ENCODE measurements at places on chromosomes 13 and 19.

DNA sequence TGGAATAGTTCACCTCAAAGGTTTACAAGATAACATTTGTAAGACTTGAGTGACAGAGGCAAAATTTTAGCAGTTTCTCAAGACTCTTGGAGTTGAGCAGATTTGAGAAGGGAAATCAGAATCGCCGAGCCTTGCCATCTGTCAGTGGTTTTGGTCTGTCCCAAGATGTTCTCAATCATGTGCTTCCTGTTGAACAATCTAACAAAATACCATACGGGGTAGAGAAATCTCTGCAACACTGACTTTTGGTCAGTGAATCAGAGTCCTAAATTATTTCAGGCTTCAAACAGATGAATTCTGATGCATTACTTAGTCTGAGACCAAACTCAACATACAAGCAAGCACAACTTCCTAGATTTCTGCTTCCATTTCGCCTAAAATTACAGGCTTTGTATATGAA lies 3.8 kb downstream of the KCTD12 start:
- DNase-seq: no peak

DNA sequence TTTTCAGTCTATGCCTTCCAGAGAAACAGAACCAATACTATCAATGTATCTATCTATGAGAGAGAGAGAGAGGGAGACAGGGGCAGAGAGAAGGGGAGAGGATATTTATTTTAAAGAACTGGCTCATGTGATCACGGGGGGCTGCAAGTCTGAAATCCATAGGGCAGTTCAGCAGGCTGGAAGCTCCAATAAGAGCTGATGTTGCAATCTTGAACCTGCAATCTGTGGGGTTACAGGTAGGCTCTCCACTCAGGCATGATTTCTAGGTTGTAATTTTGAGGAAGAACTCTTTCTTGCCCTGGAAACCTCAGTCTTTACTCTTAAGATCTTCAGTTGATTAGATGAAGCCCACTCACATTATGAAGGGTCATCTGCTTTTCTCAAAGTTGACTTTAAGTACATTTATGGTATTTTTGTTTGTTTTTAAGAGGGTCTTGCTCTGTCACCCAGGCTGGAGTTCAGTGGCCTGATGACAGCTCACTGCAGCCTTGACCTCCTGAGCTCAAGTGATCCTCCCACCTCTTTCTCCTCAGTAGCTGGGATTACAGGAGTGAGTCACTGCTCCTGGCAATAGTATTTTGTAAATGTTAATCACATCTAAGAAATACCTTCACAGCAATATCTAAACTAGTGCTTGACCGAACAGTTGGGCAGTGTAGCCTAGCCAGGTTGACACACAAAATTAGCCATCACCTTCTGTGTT lies 376.4 kb downstream of the FGF9 start:
- DNase-seq: no peak

DNA sequence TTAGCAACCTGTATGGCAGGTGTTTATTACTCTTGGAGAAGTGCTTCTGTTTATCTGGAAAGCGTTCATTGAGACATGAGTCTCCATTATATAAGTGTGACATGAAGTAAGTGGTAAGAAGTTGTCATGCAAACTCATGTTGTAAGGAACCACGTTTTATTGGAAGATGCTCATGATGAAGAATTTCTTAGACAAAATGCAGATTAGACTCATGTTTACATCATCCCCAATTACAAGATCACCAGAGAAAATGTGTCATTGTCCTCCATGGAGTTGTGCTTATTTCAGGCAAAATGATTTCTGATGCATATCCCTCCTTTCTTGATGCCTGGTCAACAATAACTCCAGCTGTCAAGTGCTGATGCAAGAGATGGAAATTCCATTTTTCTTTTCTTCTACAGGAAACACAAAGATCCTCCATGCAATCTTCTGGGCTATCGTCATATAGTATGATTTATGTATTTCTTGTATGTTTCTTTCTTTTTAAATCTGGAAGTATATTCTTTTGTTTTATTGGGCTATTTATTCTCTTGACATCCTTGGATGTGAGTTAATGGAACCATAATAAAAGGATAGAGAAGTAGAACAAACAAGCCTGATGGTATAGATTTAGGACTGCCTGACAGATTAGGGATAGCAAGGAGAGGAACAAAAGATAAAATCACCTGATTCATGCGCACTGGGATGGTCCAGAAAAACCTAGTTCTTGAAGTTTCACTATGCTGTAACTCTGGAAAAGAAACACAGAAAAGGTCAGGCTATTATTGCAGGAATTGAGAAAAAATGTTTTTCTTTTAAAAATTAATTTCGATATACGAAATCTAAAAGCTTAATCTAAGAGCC lies 50.7 kb upstream of the DIAPH3 start:
- no peak for DNase-seq

DNA sequence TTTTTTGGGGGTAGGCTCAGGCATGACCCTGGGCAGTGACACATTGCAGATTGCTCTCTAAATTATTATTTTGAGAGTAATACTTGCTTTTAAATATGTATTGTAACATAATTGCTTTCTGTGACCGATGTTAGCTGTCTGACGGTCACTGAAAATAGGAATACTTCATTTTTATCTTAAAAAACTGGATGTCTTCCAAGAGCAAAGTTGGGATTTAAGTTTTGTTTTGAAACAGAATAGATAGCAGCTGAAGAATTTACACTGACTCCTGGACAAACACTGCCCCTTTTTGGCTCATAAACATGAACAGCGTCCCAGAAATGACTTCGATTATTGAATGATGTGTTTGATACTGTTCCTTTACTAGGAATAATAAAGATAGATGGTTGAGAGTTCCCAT lies 535.9 kb downstream of the GPC5 start:
- DNase-seq: no peak

DNA sequence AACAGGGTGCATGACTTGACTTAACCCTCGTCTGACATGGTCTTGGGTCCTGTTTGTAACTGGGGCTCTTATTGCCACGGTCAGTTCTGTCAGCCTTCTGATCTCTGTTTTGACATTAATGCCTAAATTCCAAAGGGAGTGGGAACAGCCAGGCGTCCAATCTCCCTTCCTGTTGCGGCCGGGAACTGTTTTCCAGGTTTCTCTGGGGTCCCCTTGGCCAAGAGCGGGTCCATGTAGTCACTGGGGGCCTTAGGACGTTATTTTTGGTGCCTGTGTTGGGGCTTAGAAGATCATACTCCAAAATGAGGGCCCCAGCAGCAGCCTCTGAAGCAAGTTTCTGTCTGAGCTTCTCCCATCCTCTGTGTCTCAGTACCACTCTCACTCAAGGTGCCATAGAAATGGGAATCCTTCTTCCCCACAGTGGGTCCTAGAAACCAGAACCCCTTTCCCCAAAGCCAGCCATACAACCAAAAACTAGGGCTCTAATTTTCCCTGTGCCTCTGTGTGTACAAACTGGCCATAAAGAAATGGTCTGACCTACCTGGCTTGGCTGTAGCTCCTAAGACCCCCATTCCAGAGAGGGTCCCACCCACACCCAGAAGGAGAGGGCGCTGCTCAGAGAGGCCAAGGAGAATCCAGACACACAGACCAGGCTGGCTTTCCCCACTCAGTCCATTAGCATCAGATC lies 50.4 kb downstream of the C13orf46 start:
- DNase-seq: no peak

DNA sequence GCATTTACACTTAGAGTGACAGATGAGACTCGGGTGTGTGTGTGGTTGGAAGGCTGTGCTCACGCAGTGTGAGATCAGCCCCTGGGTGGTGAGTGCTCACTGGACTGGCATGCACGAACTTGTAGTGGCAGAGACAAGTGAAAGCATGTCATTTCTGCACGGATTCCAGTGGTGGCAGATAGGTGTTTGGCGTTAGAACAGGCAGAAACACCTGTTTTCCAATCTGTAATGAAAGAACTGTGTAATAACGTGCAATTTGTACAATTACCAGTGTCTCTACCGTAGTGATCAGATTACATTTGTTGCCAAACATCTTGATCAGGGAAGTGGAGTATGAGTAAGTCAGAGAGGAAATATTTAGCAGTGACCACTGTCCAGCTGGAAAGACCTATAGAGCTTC lies 8.2 kb downstream of the LAMP1 start:
- DNase-seq: no peak

- peak; percentile 88 for DNase-seq
Observed at GRCh38 chr19:53132141-53132991, at the start of gene ZNF415. TSS of gene ZNF415 (minus strand) at chr19:53132910. CDS start at chr19:53122676, 10,234 bp downstream.

DNA sequence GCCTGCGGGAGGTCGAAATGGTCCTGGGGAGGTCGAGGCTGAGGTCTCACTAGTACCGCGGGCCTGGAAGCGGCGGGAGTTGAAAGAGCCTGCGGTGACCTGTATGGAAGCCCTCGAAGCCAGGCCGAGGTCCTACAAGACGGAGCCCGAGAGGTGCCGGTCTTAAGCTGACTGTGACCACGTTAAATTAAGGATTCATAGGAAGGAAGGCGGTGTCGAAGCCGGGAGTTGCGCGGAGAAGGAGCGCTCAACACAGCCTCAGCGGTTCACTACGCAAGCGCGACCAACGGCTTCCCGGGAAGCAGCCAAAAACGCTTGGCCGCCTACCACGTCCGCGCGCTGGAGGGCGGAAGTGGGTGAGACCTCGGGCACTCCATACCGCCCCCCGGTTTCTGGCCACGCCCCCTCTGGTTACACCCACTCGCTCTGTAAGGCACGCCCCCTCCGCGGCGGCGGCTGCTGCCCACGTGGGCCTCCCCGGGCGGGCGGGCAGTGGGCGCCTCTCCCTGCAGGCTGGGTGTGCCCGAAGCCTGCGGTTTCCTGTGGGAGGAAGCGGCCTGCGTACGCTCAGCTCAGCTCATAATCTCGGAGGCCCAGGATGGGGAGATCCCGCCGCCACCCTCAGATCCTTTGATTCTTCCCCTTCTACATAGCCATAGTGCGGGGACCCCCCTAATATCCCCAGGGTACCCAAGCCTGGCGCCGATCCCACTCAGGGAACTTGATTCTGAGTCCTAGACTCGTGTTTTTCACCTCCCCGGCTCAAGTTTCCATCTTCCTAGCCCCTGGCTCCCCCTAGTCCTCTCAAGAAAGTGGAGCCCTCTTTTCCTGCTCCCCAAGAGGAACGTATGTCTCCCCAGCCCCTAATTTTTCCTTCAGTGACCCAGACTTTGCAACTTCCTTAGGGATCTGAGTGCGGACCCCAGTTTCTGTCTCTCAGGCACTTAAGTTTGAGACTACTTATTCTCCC lies 3.4 kb upstream of the EMP3 start:
- DNase-seq: peak; percentile 97

GRCh38 chr19:35006342-35006998 lies 6.3 kb downstream of the GRAMD1A start:
- DNase-seq: no peak

- no peak for DNase-seq
Observed at GRCh38 chr19:2327773-2328400, 499 bp downstream of the LSM7 start.

DNA sequence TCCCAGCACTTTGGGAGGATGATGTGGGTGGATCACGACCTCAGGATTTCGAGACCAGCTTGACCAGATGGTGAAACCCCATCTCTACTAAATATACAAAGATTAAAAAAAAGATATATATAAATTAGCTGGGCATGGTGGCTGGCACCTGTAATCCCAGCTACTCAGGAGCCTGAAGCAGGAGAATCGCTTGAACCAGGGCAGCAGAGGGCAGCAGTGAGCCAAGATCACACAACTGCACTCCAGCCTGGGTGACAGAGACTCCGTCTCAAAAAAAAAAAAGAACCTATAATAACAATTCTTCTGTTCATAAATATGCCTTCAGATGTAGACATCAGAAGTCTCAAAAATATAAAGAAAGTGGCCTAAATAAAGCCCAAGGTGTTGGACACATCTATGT lies 7.6 kb downstream of the ZNF737 start:
- DNase-seq: no peak

DNA sequence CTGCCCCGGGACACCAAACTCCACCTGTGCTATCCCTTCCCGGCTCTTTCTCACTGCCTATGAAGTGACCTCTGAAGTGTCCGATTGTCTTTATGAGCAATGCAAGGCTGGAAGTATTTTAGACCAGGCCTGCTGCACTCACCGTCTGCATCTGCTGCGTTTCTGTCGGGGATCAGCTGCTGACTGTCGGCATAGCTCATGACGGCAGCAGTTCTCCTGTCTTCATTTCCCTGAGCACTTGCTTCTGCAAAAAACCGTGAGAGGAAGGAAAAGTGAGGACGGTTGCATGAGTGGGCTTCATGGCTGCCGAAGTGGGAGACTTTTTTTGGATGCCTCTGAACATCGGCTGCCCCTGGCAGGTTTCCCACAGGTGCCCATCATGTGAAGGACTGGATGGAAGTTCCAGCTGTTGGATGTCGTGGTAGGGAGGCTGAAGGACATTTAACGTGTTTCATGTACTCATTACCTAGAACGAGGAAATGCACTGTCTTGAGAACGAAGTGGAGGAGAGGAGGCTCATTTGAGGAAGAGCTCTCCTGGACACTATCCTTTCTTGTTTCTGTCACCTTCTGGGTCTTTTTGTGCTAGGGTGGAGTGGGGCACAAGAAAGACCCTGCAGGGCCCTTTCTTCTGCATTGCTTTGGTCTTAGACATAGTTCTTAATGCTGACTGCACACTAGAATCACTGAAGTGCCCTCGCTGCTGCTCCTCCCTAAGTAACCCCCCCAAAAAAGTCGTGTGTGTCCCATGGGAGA lies 94.7 kb downstream of the RNASEH2B start:
- no peak for DNase-seq

DNA sequence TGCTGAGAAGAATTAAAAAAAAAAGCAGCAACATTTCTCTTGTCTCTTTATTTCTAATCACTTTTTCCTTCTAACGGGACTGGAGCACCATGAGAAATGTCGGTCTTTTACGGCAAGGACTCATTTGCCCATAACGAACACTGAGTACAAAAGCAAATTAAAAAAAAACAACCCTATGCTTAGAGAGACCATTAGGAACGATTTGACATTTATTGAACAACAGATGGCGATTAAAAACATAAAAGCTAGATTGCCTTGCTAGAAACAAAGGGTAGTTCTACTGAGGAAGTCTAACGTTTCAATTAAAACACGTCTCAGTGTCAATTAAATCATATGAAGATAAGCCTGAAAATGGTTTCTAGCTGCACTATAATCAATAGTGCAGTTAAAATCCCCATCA lies 51.1 kb downstream of the OLFM4 start:
- DNase-seq: no peak

GRCh38 chr13:90950160-90950559 lies 397.3 kb upstream of the MIR17HG start:
- DNase-seq: no peak

Measured in NCI-H1930 (cell line).